ENCODE measurements at places on chromosomes 4 and X.

GRCh38 chr4:150720973-150721518 is 139.1 kb downstream of the MAB21L2 start:
- no peak for DNase-seq

DNA sequence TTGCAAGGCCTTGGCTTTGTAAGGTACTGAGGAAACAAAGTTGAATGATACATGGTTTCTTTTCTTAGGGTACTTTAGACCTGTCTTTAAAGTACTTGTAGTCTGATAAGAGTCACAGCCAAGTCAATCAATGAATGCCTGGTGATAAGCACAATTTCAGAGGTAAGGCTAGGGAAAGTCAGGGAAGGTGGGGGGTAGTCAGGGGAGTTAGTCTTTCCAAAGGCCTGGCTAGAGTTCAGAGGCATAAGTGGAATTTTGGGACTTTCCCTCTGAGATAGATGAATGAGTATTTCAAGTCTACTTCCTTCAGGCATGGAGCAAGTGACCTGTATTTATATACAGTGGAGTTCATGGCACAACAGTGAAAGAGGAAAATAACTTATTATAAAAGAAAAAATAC is 78.3 kb downstream of the SLC4A4 start:
- no peak for DNase-seq

DNA sequence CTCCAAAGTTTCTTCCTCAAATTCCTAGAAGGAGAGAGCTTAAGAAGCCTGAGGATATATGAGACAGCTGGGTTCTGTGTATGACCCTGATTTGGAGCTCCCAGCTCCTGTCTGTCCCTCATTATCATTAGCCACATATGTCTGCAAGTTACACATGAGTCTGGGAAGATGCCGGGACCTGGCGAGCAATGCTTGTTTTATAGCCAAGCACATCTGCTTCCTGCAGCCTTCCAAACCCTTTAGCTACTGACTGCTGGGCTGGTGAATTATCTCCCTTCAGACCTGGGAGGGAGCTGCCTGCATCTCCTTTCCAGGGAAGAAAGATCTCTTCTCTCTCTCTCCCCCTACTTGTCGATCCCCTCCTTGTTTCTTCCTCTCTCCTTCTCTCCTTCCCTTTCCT is 556.7 kb upstream of the BOD1L1 start:
- no peak for DNase-seq

DNA sequence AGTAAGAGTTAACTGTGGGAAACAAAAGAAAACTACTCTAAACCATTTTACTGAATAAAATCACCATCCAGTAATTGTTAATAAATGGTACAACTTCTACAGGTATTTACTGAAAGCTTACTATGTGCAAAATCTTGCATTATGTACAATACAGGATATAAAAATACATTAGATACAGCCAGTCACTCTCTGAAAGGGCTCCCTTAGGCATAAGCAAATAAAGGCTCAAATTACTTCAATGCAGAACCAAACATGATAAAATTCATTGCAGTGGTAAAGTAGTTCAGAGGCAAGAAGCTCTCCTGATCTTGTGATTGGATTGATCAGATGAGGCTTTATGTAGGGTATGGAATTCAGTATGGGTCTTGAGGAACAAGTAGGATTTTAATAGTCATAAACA is 100.2 kb downstream of the KLHL13 start:
- no peak for DNase-seq

DNA sequence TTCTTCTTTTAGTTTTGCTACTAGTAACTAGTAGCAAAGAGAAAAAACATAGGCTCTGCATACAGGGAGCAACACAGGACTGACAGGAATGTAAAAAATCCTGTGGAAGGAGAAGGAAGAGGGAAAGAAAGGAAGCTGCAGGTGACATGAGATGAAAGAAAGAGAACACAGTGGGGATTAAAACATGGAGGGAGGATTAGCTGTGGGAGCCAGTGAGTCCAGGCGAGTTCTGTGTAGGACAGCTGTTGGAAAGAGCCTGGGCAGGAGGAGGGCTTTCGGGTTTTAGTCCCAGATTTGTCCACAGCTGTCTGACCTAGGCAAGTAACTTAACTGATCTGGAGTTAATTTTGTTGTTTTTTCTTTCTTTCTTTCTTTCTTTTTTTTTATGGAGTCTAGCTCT is 21.6 kb downstream of the CCNG2 start:
- DNase-seq = no peak

- no peak for DNase-seq
Measured at GRCh38 chr4:146436423-146437162, 85.1 kb downstream of the SLC10A7 start.

- no peak for DNase-seq
Measured at GRCh38 chr4:82818664-82819662, 20.4 kb upstream of the SCD5 start.

- DNase-seq = no peak
Measured at GRCh38 chrX:31147175-31147574, 75.3 kb upstream of the FTHL17 start.

GRCh38 chrX:71809886-71810285 is 46.7 kb downstream of the CXorf49B start:
- DNase-seq = no peak

GRCh38 chr4:106704253-106704870 is 331.8 kb downstream of the DKK2 start:
- no peak for DNase-seq

Measured in stimulated activated CD4-positive, alpha-beta T cell treated with anti-CD3 and anti-CD28 coated beads, Interleukin-1b, Interleukin-23, amount 100 ng/mL, for 1 hour (primary cell).